ENCODE measurements at places on chromosomes 6 and 20. TPM values are rescaled to one million over a fixed set of nuclear protein-coding genes. Genes with fewer than 3 reads are reported as not detected.
A peak's percentile ranks its signal among the peaks of the same experiment; 100 is the strongest.

- peak; percentile 82 for DNase-seq
Observed at GRCh38 chr6:27188061-27188884, 59.2 kb upstream of the PRSS16 start.

DNA sequence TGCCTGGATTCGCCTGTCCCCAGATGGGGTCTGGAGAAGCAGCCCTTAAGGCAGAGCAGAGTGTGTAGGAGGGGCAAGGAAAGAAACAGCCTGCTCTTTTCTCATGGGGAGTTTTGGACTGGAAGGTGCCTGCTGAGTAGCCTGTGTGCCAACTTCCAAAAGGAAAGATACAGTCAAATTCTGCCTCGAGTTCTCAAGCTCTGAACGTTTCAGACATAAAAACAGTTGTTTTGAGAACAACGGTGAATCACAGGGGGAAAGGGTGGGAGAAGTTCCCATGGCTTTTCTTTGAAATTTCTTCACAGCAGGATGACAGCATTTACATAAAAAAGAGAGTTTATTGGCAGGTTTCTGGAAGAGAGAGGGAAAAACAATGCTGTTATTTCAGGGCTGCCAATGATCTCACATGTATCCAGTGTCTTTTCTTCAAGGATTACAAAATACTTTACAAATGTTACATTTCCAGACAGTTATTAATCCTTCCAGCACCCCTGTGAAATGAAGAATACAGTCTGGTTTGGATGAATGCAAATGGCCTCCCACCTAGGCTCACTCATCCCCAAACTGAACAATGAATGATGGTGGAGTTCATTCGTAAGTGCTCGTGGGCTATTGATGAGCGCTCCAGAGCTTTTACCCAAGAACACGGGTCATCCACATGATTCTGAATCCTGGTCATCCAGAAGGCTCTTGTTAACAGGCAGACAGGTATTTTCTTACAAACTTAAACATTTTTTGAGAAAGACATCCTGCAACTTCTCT lies 33.8 kb upstream of the ECI2 start:
- no peak for DNase-seq

DNA sequence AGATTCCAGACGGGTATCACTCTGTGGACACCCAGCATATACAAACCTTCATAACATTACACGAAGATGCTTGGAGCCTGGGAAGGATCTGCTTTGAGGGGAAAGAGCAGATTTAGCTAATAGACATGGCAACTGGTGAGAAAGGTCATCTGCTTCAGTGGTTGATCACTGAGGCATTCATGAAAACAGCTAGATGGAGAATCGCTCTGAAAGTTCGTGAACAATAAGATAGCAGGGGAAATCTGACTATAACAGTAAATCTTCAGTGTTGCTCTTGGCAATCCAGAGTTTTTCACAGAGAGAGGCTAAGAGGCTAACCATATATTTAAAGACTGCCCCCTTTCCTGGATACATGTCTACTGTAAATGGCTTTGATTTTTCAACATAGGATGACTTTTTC lies 245.3 kb downstream of the FARS2 start:
- DNase-seq = no peak

GRCh38 chr6:136793363-136793762 lies 1.1 kb upstream of the MAP3K5 start:
- no peak for DNase-seq

Gene SIRPD
- polyA plus RNA-seq = not detected

Gene NDRG3
- 17.6 TPM for polyA plus RNA-seq

Gene SEMG1
- polyA plus RNA-seq = not detected

Gene FKBP1C
- polyA plus RNA-seq = 16.2 TPM

Gene BCAS1
- not detected for polyA plus RNA-seq

Gene SASH1
- 45.1 TPM for polyA plus RNA-seq

Gene GNMT
- polyA plus RNA-seq = 0.34 TPM

Gene SMOC2
- 112 TPM for polyA plus RNA-seq

Gene RIPPLY2
- polyA plus RNA-seq = 0.13 TPM
